ENCODE measurements at places on chromosomes 3 and 15. TPM values are rescaled to one million over a fixed set of nuclear protein-coding genes. Genes with fewer than 3 reads are reported as not detected.
A peak's percentile ranks its signal among the peaks of the same experiment; 100 is the strongest.

IL20RB gene
- 3.8 TPM for total RNA-seq

ADCY5 gene
- not detected for total RNA-seq

PLCH1 gene
- total RNA-seq: 0.10 TPM

LINGO1 gene
- total RNA-seq: 0.19 TPM

GOLGB1 gene
- 40.1 TPM for total RNA-seq

- H3K4me3 ChIP-seq: no peak overlapping the region
- no peak for DNase-seq
- no peaks in the 10 kb centered on the region for H3K27me3 ChIP-seq
- H3K27ac ChIP-seq: no peak overlapping the region
- H3K36me3 ChIP-seq: no peaks in the 10 kb centered on the region
- no peaks in the 10 kb centered on the region for H3K4me1 ChIP-seq
Observed at GRCh38 chr3:160027541-160028195, 39.0 kb downstream of the IL12A start.

DNA sequence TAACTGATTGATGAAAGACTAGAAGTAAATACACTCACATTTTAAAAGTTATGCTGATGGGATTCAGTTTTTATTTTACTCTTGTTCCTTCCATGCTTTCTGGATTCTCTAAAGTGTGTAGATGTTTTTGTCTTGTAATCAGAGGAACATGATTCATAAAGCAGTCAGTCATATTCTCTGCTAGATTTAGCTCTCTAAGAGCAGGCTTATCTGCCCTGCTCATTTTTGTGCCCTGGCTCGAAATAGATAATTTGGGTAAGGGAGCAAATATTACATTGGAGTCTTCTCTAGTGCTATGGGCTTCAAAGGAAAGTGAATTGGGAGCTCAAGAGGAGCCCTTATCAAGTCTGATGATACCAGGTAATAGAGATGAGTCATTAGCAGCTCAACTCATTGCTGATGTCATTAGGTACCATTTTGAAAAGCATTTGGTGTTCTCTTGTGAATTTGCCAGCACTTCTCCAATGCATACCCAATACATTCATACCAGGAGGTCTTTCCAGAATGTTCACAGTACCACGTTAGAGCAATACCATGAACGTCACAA, 27.7 kb downstream of the SACM1L start:
- no peak overlapping the region for H3K27ac ChIP-seq
- peaks cover 2% of the 10 kb centered on the region for H3K36me3 ChIP-seq
- no peak overlapping the region for H3K4me3 ChIP-seq
- H3K27me3 ChIP-seq: no peaks in the 10 kb centered on the region
- DNase-seq: no peak
- H3K4me1 ChIP-seq: no peaks in the 10 kb centered on the region

DNA sequence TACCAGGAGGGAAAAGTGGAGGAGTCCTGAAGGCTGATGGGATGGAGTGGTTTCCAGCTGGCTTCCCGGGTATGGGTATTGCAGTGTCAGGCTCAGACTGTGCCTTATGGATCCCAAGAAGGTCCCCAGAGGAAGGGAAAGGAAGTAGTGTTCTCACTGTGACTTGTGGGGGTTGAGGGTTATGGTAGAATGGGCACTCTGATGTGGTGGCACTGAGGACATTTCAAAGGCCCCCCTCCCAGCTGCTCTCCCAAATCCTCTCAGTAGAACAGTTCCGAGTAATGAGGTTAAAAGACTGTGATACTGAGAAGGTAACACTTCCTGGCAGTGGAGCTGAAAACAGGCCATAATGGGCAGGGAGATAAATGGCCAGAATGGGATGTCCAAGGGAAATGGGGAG, 23.1 kb upstream of the TIMP4 start:
- no peak overlapping the region for H3K4me3 ChIP-seq
- no peaks in the 10 kb centered on the region for H3K4me1 ChIP-seq
- no peak overlapping the region for H3K27ac ChIP-seq
- H3K36me3 ChIP-seq: no peaks in the 10 kb centered on the region

DNA sequence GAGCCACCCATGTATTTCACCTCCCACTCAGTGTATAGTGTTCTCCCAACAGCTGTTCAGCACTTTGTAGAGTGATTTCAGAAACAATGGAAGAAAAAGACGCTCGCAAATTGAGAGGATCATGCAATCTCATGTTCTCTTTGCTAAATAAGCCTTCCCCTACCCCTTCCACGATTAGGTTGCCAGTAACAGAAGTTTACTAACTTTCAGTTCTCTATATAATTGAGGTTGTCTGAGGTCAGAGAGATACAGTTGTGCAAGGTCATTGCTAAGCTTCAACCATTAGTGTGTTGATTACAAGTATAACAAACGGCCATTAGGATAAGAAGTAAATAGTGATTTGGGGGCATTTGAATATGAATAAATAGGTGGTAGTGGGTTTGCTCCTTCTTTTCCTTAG, 99.6 kb downstream of the TUSC7 start:
- no peaks in the 10 kb centered on the region for H3K36me3 ChIP-seq
- no peak for DNase-seq
- H3K4me1 ChIP-seq: no peaks in the 10 kb centered on the region
- no peak overlapping the region for H3K4me3 ChIP-seq
- no peaks in the 10 kb centered on the region for H3K27me3 ChIP-seq

DNA sequence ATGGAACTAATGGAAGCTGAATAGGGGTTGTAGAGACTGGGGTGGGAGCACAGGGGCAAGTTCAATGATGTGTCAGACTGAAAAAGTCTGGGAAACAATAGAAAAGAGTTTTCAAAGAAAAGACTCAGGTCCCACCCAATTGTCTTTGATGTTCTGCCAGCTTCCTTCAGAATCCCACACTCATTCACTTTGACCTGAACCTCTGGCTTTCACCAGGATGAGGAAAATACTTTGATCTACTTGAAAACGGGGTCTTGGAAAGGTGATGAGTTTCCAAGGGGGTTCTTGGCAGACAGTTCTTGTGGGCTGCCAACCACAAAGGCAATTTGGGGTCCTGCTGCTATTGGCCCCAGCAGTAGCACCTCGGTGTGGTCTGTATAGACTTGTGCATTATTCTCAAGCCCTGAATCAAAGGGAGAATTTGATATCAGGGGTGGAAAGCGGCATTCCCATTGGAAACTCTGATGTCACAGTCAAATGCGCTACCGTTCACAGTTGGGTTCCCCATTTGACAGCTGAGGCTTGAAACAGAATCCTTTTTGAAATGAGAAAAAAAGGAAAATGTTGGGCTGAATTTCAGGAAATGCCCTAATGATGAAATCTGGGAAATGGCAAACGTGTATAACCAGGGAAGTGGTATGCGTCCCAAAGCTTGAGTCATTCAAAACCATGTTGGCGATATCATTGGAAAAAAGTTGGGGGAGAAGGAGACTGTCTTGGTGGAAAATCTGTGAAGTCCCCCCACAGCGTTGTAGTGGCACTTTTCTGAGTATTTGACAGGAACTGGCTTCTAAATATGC, 229.2 kb upstream of the LRTM1 start:
- H3K27ac ChIP-seq: no peak overlapping the region
- H3K27me3 ChIP-seq: peaks cover 4% of the 10 kb centered on the region
- DNase-seq: no peak
- H3K36me3 ChIP-seq: no peaks in the 10 kb centered on the region
- no peaks in the 10 kb centered on the region for H3K4me1 ChIP-seq

DNA sequence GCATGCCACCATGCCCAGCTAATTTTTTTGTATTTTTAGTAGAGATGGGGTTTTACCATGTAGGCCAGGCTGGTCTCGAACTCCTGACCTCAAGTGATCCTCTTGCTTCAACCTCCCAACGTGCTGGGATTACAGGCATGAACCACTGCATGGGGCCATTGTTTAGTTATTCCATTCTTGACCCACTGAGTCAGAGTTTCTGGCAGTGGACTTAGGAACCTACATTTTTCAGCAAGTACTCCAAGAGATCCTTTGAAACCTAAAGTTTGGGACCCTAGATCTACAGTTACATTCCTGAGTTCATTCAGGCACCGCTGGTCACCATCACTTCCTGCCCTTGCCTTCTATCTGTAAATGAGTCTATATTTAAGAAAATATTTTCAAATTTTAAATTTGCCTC, 1.4 kb upstream of the TNFSF10 start:
- DNase-seq: no peak
- H3K4me3 ChIP-seq: no peak overlapping the region
- no peaks in the 10 kb centered on the region for H3K36me3 ChIP-seq

DNA sequence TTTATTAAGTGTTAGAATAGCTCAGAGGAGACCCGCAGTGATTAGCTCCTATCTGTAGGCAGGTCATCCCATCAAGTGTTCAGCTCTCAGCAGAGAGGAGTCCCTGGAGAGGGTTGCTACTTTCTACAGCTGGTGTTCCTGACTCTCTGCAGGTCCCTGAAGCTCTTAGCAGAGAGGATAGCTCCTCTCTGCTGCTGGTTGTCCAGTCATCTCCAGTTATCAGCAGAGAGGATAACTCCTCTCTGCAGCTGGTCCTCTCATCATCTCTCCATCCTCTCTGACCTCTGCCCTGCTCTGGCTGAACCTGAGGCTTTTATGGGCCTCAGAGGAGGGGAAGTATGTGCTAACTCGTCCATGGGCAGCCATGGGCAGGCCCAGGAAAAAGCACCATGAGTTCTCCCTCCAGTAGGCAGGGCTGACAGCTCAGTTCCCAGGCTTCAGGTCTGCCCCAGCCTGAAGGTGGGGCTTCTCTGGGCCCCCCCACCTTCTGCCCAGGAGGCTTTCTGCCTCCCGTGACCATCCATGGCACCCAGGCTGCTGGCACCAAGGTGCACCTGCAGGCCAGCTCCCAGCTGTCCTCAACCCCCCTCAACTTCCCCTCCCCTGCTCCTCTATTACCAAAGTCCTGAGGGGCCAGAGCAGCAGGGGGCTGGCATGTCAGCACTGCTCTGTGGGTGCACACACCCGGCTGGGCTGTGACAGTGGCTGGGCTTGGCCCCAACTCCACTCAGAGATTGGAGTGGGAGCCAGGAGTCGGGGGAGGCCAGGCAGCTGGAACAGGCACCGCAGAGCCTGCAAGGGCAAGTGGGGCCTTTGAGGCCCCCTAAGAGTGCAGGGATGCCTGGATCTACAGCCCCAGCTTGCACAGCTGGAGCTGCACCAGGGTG, 98.9 kb upstream of the FRMD4B start:
- no peaks in the 10 kb centered on the region for H3K4me1 ChIP-seq
- no peak overlapping the region for H3K4me3 ChIP-seq
- H3K27me3 ChIP-seq: no peaks in the 10 kb centered on the region
- no peaks in the 10 kb centered on the region for H3K36me3 ChIP-seq

GRCh38 chr15:43913026-43913780, 86.4 kb downstream of the WDR76 start:
- H3K4me1 ChIP-seq: no peaks in the 10 kb centered on the region
- H3K27me3 ChIP-seq: no peaks in the 10 kb centered on the region
- H3K27ac ChIP-seq: no peak overlapping the region
- DNase-seq: no peak
- H3K36me3 ChIP-seq: no peaks in the 10 kb centered on the region

DNA sequence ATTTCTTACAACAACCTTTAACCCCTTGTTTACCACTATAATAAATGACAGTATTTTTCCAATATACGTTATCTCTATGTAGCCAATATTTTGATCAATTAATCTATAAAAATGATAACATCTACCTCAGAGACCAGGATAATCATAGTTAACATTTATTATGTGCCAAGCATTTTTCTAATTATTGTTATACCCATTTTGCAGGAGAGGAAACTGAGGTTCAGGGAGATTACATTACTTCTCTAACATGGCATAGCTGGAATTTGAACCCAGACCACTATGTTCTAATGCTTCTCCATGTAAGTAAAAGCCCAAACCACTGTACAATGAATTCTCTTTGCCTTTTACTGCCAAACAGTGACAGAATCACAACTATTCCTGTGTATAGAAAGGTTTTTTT, 113.4 kb upstream of the PFN2 start:
- H3K4me3 ChIP-seq: no peak overlapping the region
- no peaks in the 10 kb centered on the region for H3K27me3 ChIP-seq
- no peaks in the 10 kb centered on the region for H3K36me3 ChIP-seq
- H3K27ac ChIP-seq: no peak overlapping the region

DNA sequence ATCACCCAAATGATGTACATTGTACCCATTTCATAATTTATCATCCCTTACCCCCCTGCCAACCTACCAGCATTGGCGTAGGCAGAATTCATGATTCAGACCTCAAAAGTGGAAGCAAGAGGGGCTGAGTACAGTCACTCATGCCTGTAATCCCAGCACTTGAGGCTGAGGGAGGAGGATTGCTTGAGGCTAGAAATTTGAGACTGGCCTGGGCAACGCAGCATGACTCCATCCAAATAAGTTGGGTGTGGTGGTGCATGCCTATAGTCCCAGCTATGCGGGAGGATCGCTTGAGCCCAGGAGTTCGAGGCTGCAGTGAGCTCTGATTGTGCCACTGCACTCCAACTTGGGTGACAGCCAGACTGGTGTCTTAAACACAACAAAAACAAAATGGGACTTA, 10.4 kb downstream of the TTC14 start:
- peaks cover 60% of the 10 kb centered on the region for H3K36me3 ChIP-seq
- no peak overlapping the region for H3K27ac ChIP-seq
- no peaks in the 10 kb centered on the region for H3K27me3 ChIP-seq

DNA sequence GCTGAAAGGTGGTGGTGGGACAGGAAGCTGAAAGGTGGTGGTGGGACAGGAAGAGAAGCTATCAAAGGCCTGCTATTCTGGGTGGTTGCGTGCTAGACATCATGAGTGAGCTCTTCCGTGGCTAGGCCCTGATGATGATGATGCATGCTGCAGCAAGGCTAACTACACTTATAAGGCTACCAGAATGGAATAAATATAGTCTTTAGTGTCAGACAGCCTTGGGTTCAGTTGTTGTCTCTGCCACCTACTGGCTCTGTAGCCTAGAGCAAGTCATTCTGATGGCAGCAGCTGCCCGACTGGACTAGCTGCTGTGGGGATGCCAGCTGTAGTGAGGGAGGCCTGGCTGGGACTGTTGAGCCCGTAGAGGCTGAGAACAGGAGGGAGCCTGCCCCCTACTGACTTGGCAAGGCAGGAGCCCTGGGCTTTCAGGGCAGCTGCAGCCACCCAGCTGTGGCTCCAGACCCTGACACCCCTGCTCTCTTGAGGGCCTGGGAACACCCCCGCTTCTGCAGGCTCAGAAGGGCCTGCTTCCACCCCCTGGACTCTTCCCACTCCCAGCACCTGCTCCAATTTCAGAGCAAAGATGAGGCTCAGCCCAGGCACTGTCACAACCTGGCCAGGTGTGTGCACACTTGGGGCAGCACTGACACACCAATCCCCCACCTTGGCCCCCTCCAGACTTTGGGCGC, 21.4 kb upstream of the ZBED2 start:
- H3K36me3 ChIP-seq: peaks cover 39% of the 10 kb centered on the region
- peak; percentile 85 for DNase-seq
- H3K4me1 ChIP-seq: peaks cover 29% of the 10 kb centered on the region
- no peaks in the 10 kb centered on the region for H3K27me3 ChIP-seq
- no peak overlapping the region for H3K4me3 ChIP-seq

- no peaks in the 10 kb centered on the region for H3K36me3 ChIP-seq
- no peak overlapping the region for H3K27ac ChIP-seq
- no peak overlapping the region for H3K4me3 ChIP-seq
- H3K4me1 ChIP-seq: no peaks in the 10 kb centered on the region
- H3K27me3 ChIP-seq: no peaks in the 10 kb centered on the region
Observed at GRCh38 chr3:181328346-181328745, 338.8 kb upstream of the DNAJC19 start.

Measured in T-cell (primary cell).